Activated CD4-positive, alpha-beta memory T cell treated with anti-CD3 and anti-CD28 coated beads, Interleukin-2, amount 10 ng/mL, durations not matched to agents 7 days and 5 days (primary cell): ENCODE measurements at places on chromosomes 1 and 21. TPM values are rescaled to one million over a fixed set of nuclear protein-coding genes. Genes with fewer than 3 reads are reported as not detected.

The SSR2 gene
- 268 TPM for total RNA-seq

DNA sequence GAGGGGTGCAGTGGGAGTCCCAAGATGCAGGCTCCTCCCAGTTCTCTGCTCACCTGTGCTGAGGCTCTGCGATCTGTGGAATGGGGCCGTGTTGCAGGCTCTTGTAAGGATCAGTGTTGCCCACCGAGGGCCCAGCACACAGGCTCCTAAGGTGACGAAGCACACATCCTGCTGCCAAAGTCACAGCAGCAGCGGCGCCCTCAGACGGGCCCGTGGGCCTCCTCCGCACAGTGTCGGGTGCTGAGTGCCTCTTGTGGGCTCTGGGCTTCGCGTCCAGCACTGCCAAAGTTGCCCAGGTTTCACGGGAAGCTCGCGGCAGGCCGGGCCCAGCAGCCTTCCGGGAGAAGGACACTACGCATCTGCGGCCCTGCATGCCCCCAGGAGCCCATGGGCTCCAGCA, 72.1 kb upstream of the ABCG1 start:
- H3K4me3 ChIP-seq, result no peak overlapping the region
- no peak for DNase-seq
- peaks cover 8% of the 10 kb centered on the region for H3K4me1 ChIP-seq
- no peaks in the 10 kb centered on the region for H3K36me3 ChIP-seq
- peaks cover 3% of the 10 kb centered on the region for H3K27me3 ChIP-seq
- no peak overlapping the region for H3K27ac ChIP-seq

The TMEM61 gene
- not detected for total RNA-seq

GRCh38 chr1:117758444-117759316, 152.8 kb downstream of the TENT5C start:
- H3K4me1 ChIP-seq, result peaks cover 17% of the 10 kb centered on the region
- peaks cover 13% of the 10 kb centered on the region for H3K27me3 ChIP-seq
- DNase-seq, result peak; percentile 73
- H3K36me3 ChIP-seq, result no peaks in the 10 kb centered on the region
- H3K4me3 ChIP-seq, result peak overlapping the region; percentile 66
- H3K27ac ChIP-seq, result no peak overlapping the region

DNA sequence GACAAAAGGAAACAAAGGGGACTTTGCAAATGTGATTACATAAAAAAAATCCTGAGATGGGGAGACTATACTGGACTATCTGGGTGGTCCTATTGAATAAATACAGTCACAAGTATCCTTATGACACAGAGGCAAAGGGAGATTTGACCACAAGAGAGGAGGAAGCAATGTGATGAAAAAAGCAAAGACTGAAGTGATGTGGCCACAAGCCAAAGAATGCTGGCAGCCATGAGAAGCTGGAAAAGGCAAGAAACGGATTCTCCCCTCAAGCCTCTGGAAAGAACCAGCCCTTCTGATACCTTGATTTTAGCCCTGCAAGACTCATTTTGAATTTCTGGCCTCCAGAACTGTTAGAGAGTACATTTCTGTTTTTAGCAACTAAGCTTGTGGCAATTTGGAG, 36.4 kb downstream of the OLFML2B start:
- H3K27me3 ChIP-seq, result peaks cover 13% of the 10 kb centered on the region
- H3K4me3 ChIP-seq, result no peak overlapping the region
- no peaks in the 10 kb centered on the region for H3K4me1 ChIP-seq
- no peaks in the 10 kb centered on the region for H3K36me3 ChIP-seq
- H3K27ac ChIP-seq, result no peak overlapping the region

DNA sequence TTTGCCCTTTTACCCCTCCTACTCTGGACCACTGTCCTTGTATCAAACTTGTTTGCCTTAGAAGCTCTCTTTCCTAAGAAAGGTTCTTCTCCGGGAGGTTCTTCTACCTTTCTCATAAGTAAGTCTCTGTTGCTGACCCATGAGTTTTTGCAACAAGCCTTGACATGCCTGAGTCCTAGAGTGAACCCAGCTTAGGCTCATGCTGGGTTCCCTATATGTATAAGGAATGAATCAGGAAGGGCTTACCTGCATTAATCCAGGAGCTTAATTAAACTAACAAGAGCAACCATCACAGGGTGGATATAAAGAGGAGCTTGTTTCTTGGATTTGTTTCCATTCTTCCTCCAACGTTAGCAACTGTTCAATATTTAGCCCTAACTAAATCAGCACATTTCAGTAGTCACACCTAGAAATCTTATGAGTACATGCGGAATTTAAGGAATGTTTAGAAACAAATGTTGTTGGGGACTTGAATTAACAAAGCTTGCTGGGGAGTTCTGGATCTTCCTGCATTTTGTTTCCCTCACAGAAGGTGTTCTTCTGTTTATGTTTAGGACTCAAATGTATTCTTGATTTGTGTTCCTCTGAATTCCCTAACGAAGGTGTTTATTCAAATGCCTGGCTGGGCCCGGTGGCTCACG, 64.3 kb upstream of the RAB3GAP2 start:
- H3K4me3 ChIP-seq, result no peak overlapping the region
- no peak for DNase-seq
- no peak overlapping the region for H3K27ac ChIP-seq
- H3K4me1 ChIP-seq, result no peaks in the 10 kb centered on the region

The NSL1 gene
- 38.1 TPM for total RNA-seq

GRCh38 chr1:182909578-182909977, 43.4 kb downstream of the SHCBP1L start:
- no peaks in the 10 kb centered on the region for H3K36me3 ChIP-seq
- H3K4me1 ChIP-seq, result no peaks in the 10 kb centered on the region
- no peak overlapping the region for H3K4me3 ChIP-seq
- no peak overlapping the region for H3K27ac ChIP-seq
- H3K27me3 ChIP-seq, result peaks cover 5% of the 10 kb centered on the region

GRCh38 chr1:54300401-54300800, 100.4 kb downstream of the MRPL37 start:
- H3K36me3 ChIP-seq, result no peaks in the 10 kb centered on the region
- no peak overlapping the region for H3K27ac ChIP-seq
- no peaks in the 10 kb centered on the region for H3K27me3 ChIP-seq
- DNase-seq, result no peak

DNA sequence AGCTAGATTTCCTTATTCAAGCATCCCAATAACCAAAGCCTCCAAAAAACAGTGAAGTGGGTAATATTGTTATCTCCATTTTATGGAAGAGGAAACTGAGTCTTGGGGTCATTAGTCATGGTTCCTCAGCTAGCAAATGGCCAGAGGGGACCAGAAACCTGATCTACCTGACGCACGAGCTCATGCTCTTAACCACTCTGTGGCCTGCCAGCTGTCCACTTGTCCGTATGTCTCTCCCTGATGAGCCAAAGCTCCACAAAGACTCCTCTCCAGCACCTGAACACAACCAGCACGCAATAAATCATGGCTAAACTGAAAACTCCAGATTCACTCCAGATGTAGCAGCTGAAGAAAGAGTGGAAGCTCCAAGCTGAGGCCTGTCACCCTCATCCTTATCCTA, 5.8 kb downstream of the CAPN8 start:
- H3K27me3 ChIP-seq, result peaks cover 23% of the 10 kb centered on the region
- no peak overlapping the region for H3K27ac ChIP-seq
- H3K36me3 ChIP-seq, result no peaks in the 10 kb centered on the region
- H3K4me3 ChIP-seq, result no peak overlapping the region

The PRDM16 gene
- total RNA-seq, result 0.20 TPM

The NHLH1 gene
- total RNA-seq, result 0.43 TPM

GRCh38 chr21:16502897-16503296, 773.1 kb downstream of the USP25 start:
- DNase-seq, result no peak
- H3K27ac ChIP-seq, result no peak overlapping the region
- H3K4me3 ChIP-seq, result no peak overlapping the region
- no peaks in the 10 kb centered on the region for H3K36me3 ChIP-seq

GRCh38 chr1:6859415-6860343, 74.4 kb downstream of the CAMTA1 start:
- DNase-seq, result no peak
- peaks cover 2% of the 10 kb centered on the region for H3K36me3 ChIP-seq
- no peaks in the 10 kb centered on the region for H3K4me1 ChIP-seq
- no peaks in the 10 kb centered on the region for H3K27me3 ChIP-seq
- no peak overlapping the region for H3K4me3 ChIP-seq
- no peak overlapping the region for H3K27ac ChIP-seq

- H3K36me3 ChIP-seq, result peaks cover 8% of the 10 kb centered on the region
- H3K27me3 ChIP-seq, result peaks cover 4% of the 10 kb centered on the region
- no peak for DNase-seq
These were observed 6.2 kb downstream of the C1orf210 start for GRCh38 chr1:43279161-43279560.

The OBSCN gene
- 8.0 TPM for total RNA-seq

The ARF1 gene
- 376 TPM for total RNA-seq

The RIPPLY3 gene
- not detected for total RNA-seq

DNA sequence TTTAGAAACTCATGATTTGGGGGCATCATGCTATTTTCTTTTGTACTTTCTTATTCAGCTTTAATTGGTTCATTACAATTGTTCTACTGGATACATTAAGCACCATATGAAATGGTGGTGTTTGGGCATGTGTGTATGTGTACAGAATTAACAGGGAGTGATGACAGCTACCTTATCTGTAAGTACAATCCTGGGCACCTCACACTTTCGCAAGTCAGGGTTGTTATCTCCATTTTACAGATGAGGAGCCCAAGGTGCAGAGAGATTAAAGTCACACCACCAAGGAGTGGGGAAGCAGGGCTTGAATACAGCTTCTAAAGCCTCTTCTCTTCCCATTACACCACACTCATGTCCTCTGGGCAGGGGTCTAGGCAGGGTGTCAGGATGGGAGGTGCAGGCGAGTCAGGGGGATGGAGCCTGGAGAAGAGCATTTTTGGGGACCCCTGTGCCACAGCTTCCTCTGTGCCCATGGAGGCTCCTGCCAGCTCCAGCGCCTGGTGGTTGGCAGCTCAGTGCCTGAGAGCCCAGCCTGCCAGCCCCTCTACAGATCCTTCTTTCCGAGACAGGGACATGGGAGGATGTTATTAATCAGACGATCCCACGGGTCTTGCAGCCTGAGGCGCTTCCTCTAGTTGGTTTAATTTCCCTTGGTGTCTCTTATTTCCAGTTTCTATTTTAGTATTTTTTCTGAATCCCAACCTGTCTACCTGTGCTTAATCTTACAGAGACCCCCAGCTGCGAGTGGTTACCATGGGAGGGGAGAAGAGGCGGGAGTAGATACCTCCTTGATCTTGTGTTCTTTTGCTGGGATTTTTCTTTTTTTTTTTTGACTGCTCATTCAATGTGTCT, 126.2 kb upstream of the CD34 start:
- H3K27ac ChIP-seq, result no peak overlapping the region
- no peaks in the 10 kb centered on the region for H3K36me3 ChIP-seq
- DNase-seq, result no peak
- peaks cover 4% of the 10 kb centered on the region for H3K27me3 ChIP-seq
- no peaks in the 10 kb centered on the region for H3K4me1 ChIP-seq
- no peak overlapping the region for H3K4me3 ChIP-seq

GRCh38 chr1:191609305-191609704, 549.0 kb upstream of the RGS18 start:
- no peaks in the 10 kb centered on the region for H3K27me3 ChIP-seq
- H3K4me1 ChIP-seq, result no peaks in the 10 kb centered on the region
- DNase-seq, result no peak
- H3K4me3 ChIP-seq, result no peak overlapping the region
- H3K27ac ChIP-seq, result no peak overlapping the region
- no peaks in the 10 kb centered on the region for H3K36me3 ChIP-seq

GRCh38 chr1:224616756-224617409, 766 bp downstream of the CNIH3 start:
- H3K36me3 ChIP-seq, result peaks cover 6% of the 10 kb centered on the region
- DNase-seq, result no peak
- H3K27ac ChIP-seq, result no peak overlapping the region
- peak overlapping the region; percentile 65 for H3K4me3 ChIP-seq
- H3K27me3 ChIP-seq, result peaks cover 66% of the 10 kb centered on the region

- no peaks in the 10 kb centered on the region for H3K27me3 ChIP-seq
- no peak for DNase-seq
- peaks cover 39% of the 10 kb centered on the region for H3K4me1 ChIP-seq
- no peaks in the 10 kb centered on the region for H3K36me3 ChIP-seq
These were observed 285.2 kb upstream of the SGIP1 start for GRCh38 chr1:66248746-66249145.

The SPATA17 gene
- total RNA-seq, result not detected

The IL19 gene
- total RNA-seq, result not detected

- H3K4me1 ChIP-seq, result no peaks in the 10 kb centered on the region
- H3K27me3 ChIP-seq, result no peaks in the 10 kb centered on the region
- H3K27ac ChIP-seq, result no peak overlapping the region
These were observed 600.5 kb downstream of the USP25 start for GRCh38 chr21:16330082-16330907.

DNA sequence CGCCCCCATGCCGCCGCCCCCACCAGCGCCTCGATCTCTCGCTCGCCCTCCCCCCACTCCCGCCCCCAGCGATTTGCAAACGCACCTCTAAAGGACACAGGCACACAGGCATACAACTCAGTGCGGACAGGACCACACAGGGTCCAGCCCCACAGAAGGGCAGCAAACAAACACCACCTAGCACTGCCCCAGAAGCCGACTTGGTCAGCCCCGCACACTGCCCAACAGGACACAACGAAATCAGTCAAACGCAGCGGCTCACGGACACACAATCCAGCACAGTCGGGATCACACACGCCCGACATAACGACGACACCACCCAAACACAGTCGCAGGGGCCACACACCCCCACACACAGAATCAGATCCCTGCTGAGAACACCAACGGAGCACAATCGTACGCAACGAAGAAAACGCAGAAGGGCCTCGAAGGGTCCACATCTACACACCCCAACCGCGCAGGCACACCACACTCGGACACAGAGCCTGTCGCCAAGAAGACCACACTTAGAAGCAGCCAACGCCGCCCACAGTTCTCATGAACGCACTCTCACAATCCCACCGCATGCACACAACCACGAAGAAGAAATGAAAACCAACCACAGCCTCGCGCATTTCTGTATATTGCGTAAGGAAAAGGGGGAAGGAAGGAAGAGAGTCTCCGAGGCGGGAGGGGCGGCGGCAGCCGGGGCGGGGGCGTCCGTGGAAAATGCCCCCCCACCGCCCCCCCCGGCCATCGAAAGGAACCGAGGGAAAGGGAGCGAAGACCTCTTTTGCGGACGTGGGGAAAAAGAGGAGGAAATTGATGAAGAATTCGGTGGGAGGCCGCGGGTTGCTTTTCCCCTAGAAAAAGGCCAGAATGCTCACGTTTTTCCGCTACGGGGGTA, 481 bp downstream of the TAL1 start:
- peak overlapping the region; percentile 60 for H3K4me3 ChIP-seq
- peaks cover 37% of the 10 kb centered on the region for H3K4me1 ChIP-seq
- H3K27ac ChIP-seq, result peak overlapping the region; percentile 52

DNA sequence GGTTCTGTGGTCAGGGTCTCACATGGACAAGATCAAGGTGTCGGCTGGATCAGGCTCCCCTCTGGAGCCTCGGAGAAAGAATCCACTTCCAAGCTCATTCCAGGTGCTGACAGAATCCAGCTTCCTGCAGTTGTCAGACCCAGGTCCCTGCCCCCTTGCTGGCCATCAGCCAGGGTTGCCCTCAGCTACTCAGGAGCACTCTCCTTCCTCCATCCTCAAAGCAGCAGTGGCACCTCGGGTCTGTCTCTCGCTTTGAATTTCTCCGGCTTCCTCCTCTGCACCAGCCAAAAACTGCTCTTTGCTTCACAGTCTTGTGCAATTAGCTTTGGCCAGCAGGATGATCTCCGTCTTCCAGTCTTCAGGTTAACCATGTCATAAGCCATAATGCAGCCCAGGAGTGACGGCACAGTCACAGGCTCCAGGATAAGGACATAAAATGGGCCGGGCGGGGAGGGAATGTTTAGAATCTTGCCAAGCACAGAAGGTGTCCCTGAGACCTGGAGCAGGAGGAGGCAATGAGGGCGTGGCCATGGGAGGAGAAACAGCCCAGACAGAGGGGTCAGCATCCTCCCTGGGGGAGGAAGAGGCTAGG, 79.4 kb upstream of the SLC25A33 start:
- H3K4me3 ChIP-seq, result no peak overlapping the region
- peaks cover 14% of the 10 kb centered on the region for H3K27me3 ChIP-seq
- no peaks in the 10 kb centered on the region for H3K36me3 ChIP-seq
- DNase-seq, result no peak
